ENCODE measurements at places on chromosomes 6 and 20. TPM values are rescaled to one million over a fixed set of nuclear protein-coding genes. Genes with fewer than 3 reads are reported as not detected.
A peak's percentile ranks its signal among the peaks of the same experiment; 100 is the strongest.

DNAH8 gene
- total RNA-seq: not detected

SLC17A1 gene
- not detected for total RNA-seq

C6orf58 gene
- not detected for total RNA-seq

LY6G6F gene
- total RNA-seq: not detected

TFAP2D gene
- not detected for total RNA-seq

PNPLA1 gene
- total RNA-seq: not detected

OPRL1 gene
- total RNA-seq: 0.63 TPM

SLC2A10 gene
- not detected for total RNA-seq

- H3K27ac ChIP-seq: no peak overlapping the region
- DNase-seq: no peak
- H3K4me3 ChIP-seq: no peak overlapping the region
These were observed 37.6 kb upstream of the L3MBTL3 start for GRCh38 chr6:129980821-129981220.

DNA sequence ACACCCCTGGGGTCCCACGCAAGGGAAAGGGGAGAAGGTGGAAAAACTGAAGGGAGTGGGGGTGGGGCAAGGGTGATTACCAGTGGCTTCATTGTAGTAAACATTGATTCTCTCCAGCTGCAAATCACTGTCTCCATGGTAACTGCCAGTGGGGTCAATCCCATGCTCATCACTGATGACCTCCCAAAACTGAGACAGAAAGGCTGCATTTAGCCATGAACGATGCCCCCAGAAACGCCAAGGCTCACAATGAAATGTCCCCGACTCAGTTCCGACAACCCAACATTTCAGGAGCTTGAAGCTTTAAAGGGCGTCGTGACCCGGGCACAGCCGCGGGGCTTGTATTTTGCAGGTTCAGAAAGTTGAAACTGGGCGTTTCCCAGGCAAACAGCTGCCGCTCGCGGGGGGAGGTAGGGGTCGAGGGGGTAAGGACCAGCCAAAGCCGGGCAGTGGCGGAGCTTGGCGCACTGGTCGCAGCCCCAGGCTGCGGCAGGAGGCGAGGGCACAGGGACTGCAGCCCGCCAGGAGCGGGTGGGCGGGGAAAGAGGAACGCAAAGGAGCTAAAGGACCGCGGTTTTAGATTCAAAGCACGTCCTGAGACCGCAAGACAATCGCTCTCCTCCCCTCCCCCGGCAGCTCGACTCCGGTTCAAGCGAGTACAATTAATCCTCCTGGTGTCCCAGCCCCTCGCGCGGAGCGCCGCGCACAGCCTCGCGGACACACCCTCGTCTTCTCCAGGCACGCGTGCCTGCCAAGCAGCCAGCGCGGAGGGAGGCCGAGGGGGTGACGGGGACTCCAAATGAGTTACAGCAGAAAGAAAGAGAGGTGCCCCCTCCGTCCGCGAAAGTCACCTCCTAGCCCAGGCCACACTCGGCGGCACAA lies 731 bp downstream of the TUBB2B start:
- H3K27ac ChIP-seq: no peak overlapping the region
- peak; percentile 41 for DNase-seq
- peaks cover 39% of the 10 kb centered on the region for H3K4me1 ChIP-seq
- no peaks in the 10 kb centered on the region for H3K36me3 ChIP-seq

- no peak overlapping the region for H3K4me3 ChIP-seq
- H3K4me1 ChIP-seq: no peaks in the 10 kb centered on the region
- DNase-seq: peak; percentile 20
- H3K27me3 ChIP-seq: no peaks in the 10 kb centered on the region
- H3K27ac ChIP-seq: no peak overlapping the region
These were observed 608.4 kb downstream of the EPHA7 start for GRCh38 chr6:92810913-92811312.

GRCh38 chr6:69917834-69918233 lies 51.5 kb downstream of the COL19A1 start:
- peaks cover 7% of the 10 kb centered on the region for H3K4me1 ChIP-seq
- DNase-seq: peak; percentile 34
- H3K36me3 ChIP-seq: no peaks in the 10 kb centered on the region
- no peak overlapping the region for H3K4me3 ChIP-seq
- H3K27me3 ChIP-seq: peaks cover 2% of the 10 kb centered on the region

- peaks cover 2% of the 10 kb centered on the region for H3K4me1 ChIP-seq
- H3K4me3 ChIP-seq: no peak overlapping the region
- H3K27ac ChIP-seq: no peak overlapping the region
- no peaks in the 10 kb centered on the region for H3K36me3 ChIP-seq
These were observed 6.3 kb downstream of the SMOC2 start for GRCh38 chr6:168447282-168447681.

DNA sequence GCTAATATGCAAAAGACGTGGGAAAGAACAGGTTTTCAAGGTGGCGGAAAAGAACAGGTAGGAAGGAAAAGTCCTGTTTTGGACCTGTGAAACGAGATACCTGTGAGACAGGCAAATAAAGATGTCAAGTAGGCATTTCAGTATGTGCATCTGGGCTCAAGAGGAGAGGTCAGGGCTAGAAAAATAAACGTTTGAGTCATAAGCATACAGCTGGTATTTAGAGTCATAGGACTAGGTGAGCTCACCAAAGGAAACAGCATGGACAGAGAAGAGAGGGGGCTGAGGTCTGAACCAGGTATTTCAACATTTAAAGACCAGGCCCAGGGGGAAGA lies 14.9 kb downstream of the MTFR2 start:
- no peak overlapping the region for H3K27ac ChIP-seq
- H3K4me3 ChIP-seq: no peak overlapping the region
- H3K36me3 ChIP-seq: peaks cover 47% of the 10 kb centered on the region
- no peak for DNase-seq

DNA sequence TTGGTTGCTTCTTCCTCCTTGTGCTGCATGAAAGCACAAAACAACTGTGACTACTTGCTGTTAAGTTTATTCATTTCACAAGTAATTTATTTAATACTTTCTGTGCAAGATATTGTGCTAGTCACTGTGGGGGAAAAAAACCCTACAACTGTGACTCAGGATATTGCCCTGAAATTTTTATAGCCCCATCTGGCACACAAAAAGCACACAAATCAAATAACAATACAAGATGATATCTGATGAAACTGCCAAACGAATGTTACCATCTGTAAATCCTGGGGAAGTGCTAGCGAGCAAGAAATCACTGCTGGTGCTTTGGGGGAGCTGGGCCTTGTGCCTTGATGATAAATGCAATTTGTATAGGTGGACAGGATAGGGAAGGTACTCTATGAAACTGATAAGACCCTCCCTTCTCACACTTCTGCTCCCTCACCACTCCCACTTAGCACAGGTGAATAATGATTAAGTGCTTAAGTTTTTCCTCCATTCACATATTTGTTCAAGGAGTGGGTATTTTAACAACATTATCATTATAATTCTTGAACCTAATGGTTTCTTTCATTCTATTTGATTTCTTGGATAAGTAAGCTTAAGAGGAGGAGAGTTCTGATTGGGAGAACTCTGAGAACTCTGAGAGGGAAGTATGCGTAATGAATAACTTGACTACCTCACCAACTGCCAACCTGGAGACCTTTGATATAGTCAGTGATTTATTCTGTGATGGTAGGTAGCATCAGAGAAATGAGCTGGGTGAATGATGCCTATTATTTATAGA lies 115.3 kb downstream of the RTN4IP1 start:
- H3K36me3 ChIP-seq: peaks cover 16% of the 10 kb centered on the region
- peak overlapping the region; percentile 93 for H3K27ac ChIP-seq
- no peaks in the 10 kb centered on the region for H3K27me3 ChIP-seq
- H3K4me1 ChIP-seq: peaks cover 49% of the 10 kb centered on the region

DNA sequence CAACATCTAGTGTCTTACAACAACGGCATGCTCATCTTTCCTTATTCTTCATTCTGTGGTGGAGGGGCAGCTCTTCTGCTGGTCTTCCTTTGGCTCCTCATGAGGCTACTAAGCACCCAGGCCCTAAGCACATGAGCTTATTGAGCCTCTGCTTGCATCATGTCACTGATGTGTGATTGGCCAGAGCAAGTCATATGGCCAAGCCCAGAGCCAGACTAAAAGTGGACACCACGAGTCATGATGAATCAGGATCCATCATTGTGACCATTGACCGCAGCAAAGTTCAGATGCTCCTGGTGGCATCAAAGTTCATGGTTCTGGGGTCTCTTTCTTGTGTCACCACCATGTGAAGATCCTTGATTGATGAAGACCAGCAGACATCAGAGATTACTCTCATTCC lies 192.0 kb upstream of the FOXA2 start:
- H3K4me3 ChIP-seq: no peak overlapping the region
- no peak overlapping the region for H3K27ac ChIP-seq
- no peak for DNase-seq
- H3K4me1 ChIP-seq: no peaks in the 10 kb centered on the region
- H3K27me3 ChIP-seq: no peaks in the 10 kb centered on the region

GRCh38 chr6:130424710-130425109 lies 58.9 kb downstream of the TMEM200A start:
- no peak overlapping the region for H3K27ac ChIP-seq
- H3K4me1 ChIP-seq: no peaks in the 10 kb centered on the region
- no peak for DNase-seq
- no peak overlapping the region for H3K4me3 ChIP-seq
- H3K27me3 ChIP-seq: no peaks in the 10 kb centered on the region

GRCh38 chr6:29792123-29793035 lies 35.2 kb upstream of the HLA-G start:
- H3K27ac ChIP-seq: no peak overlapping the region
- peaks cover 31% of the 10 kb centered on the region for H3K27me3 ChIP-seq
- peak overlapping the region; percentile 64 for H3K4me3 ChIP-seq
- DNase-seq: peak; percentile 72
- H3K36me3 ChIP-seq: peaks cover 4% of the 10 kb centered on the region

DNA sequence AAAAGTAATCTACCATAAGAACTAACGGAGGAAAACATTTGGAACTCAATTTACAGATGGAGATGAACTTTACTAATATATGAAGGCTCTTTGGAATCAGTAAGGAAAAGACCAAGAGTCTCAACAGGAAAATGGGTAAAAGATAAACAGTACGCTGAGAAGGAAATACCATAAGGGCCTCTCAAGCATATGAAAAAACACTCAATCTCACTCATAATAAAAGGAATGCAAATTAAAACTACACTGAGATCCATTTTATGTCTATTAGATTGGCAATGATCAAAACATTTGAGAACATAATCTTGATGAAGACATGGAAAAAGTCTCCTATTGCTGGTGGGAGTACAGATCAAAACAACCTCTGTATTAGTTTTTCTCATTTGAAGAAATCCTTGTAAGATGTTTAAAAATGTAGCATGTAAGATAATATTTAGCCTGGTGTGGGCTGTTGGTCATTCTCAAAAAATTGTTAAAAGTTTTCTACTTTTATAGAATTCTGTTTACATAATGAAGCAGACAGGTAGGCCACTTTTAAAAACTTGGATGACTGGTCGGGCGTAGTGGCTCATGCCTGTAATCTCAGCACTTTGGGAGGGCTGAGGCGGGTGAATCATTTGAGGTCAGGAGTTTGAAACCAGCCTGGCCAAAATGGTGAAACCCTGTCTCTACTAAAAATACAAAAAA lies 14.5 kb downstream of the REV3L start:
- peak overlapping the region; percentile 38 for H3K27ac ChIP-seq

GRCh38 chr20:10565922-10566897 lies 107.6 kb downstream of the JAG1 start:
- peaks cover 48% of the 10 kb centered on the region for H3K36me3 ChIP-seq
- H3K27me3 ChIP-seq: no peaks in the 10 kb centered on the region
- no peak for DNase-seq
- no peak overlapping the region for H3K27ac ChIP-seq
- no peak overlapping the region for H3K4me3 ChIP-seq

DNA sequence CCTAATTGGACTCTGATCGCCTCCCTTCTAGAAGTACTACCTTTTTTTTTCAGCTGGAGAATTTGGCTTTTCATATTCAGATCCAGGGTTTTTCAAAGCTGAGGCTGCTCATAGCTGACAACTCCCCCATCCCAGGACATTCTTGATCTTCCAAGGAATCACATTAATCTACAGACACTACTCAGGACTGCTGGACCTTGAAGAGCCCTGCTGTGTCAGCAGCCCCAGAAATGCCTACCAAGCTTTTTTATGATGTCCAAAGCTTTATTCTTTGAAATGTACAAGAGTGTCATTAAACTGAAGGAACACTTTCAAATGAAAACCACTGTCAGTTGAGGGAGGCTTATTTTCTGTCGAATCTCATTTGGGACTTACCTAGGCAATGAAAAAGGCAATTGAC lies 704.1 kb downstream of the PTPRT start:
- no peak overlapping the region for H3K27ac ChIP-seq
- H3K27me3 ChIP-seq: no peaks in the 10 kb centered on the region
- no peak overlapping the region for H3K4me3 ChIP-seq

DNA sequence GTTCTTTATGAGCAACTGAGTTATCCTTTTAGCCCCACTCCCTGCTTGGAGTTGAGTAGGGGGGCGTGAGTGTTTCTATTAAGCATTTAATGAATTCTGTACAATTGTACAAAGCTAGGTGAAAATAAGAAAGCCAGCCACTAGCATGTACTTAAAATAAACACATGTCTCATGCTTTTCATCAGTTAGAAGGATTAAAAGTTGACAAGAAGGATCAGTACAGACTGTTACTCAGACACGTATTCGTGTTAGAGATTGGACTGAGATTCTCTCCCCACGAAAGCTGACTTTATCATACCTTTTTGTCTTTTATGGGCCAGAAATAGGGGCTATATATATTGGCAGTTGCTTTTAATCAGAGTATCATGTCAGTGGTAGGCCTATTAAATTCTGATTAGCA lies 1.7 kb downstream of the HSF2 start:
- peak overlapping the region; percentile 93 for H3K4me3 ChIP-seq
- H3K4me1 ChIP-seq: peaks cover 46% of the 10 kb centered on the region
- H3K27me3 ChIP-seq: no peaks in the 10 kb centered on the region
- no peak for DNase-seq

- no peak overlapping the region for H3K4me3 ChIP-seq
- no peaks in the 10 kb centered on the region for H3K4me1 ChIP-seq
- H3K36me3 ChIP-seq: peaks cover 15% of the 10 kb centered on the region
These were observed 17.8 kb downstream of the HLA-B start for GRCh38 chr6:31339210-31339609.

DNA sequence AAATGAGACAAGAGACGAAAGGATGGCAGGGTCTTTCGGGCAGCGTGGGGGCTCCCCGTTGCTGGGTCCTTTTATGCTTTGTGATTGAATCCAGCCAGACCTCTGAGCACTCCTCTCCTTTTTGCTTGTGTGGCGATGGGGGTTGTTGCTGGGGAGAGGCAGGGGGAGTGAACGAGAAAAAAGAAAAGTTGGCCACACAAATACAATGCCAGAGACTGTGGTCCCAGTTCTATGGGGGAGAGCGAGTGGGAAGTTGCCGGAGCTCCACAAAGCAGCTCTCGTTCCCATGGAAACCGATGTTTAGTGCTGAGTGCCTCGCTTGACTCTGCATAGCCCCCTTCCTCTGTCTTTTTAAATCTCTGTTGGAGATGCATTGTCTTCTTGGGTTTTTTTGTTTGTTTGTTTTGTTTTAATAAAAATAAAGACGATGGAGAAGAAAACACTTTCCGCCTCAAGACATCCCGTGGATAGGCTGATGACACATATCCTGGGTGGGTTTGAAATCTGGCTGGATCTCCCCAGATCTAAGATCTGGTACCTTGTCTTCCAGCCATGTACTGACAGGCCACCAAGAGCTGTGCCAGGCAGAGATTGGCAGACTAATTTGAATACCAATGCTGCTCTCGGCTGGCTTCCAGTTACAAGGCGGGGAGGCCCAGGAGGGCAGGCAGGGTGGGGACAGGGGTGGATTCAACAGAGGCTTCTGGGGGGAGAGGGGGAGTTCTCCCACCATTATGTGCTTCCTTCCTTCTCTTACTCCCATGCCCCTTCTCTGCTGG lies 529.3 kb downstream of the QKI start:
- H3K27ac ChIP-seq: no peak overlapping the region
- no peaks in the 10 kb centered on the region for H3K36me3 ChIP-seq
- peaks cover 25% of the 10 kb centered on the region for H3K27me3 ChIP-seq
- DNase-seq: no peak
- no peak overlapping the region for H3K4me3 ChIP-seq

Measured in activated CD8-positive, alpha-beta T cell treated with anti-CD3 and anti-CD28 coated beads for 36 hours (primary cell).